HCT116 (cell line): ENCODE measurements at places on chromosomes 7 and 10.

- DNase-seq, result no peak
These were observed 268.0 kb upstream of the ZMIZ1 start for GRCh38 chr10:78800535-78801320.

GRCh38 chr7:105744258-105744657, 132.1 kb downstream of the ATXN7L1 start:
- no peak for DNase-seq

DNA sequence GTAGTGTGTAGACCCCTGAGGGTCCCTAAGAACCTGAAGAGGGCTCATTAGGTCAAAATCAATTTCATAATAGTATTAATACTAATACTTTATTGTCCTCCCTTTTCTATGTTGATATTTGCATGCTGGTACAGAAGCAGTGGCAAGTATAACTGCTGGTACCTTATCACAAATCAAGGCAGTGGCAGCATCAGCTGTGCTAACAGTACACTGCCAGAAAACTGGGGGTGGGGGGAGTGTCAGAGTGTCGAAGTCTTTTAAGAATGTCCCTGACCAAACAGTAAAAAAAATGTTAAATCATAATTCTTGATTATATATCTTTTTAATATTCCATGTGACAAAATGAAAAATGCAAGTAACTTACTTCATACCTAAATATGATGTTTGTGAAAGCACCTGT, 716.9 kb downstream of the MAGI2 start:
- no peak for DNase-seq

GRCh38 chr10:76428551-76429367, 997.3 kb downstream of the LRMDA start:
- no peak for DNase-seq

- no peak for DNase-seq
These were observed 206.2 kb downstream of the TMEM178B start for GRCh38 chr7:141280100-141280499.

DNA sequence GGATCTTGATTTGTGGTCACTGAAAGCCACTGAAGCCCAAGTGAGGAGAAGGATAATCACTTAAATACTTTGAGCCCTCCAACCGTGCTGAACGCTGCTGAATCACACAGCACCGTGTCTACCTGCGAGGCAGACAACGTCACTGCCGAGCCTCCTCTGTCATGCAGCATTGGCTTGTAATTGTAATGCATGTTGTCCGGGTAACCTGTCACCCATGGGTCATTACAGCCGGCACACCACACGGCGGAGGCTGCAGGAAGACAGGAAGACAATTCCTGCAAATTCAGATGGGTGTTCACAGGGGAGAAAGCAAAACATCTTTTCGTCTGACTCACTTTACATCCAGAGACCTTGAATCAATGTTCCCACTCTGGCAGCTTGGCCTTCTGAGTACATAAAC, 546.1 kb upstream of the FOXK1 start:
- no peak for DNase-seq

- no peak for DNase-seq
These were observed 70.5 kb downstream of the ZMIZ1 start for GRCh38 chr10:79139124-79139835.

GRCh38 chr7:74441801-74442200, 11.9 kb upstream of the GTF2IRD1 start:
- no peak for DNase-seq

- no peak for DNase-seq
These were observed 32.5 kb downstream of the SRRM3 start for GRCh38 chr7:76234282-76234584.

GRCh38 chr10:115092258-115092554, 959 bp upstream of the ATRNL1 start:
- no peak for DNase-seq

DNA sequence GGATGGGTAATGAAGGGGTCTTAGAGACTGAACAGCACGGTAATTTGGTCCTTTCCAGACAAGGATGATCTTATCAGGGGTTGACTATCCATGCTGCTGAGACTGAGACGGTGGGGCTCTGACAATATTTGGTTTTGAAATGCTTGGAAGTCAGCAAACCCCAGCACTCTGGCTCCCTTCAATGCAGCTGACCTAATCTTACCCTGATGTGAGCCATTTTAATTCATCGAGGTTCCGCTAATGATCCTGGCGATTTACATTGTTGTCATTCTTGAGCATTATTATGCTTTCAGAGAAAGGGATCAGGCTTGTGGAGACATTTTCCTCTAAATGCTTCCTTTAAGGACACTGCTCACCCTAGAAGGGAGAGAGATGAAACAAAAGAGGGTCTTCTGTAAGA, 114.6 kb upstream of the BMPER start:
- no peak for DNase-seq

DNA sequence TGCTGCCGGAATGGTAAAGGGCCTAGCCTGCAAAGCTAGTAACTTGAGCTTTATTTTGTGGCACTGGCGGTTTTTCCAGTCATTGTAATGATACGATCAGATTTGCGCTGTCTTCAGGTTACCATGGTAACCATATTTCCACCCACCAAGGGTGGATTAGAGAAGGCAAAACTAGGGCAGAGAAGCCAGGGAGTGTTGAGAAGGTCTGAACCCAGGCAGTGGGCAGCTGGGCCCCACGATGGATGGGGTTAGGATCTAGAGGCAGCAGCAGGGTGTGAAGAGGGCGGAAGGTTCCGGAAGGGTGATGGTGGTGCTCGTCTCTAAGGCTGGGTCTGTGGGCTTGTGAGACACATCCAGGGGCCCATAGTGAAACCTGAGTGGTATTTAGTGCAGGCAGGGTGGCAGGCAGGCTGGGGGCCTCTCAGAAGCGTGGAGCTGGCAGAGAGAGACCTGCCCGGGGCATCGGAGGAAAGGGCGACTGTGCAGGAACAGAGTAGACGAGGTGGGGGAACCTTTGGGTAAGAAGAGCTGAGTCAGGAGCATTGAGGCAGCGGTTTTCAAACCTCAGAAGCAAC, 87.9 kb upstream of the GTF2I start:
- DNase-seq, result no peak

DNA sequence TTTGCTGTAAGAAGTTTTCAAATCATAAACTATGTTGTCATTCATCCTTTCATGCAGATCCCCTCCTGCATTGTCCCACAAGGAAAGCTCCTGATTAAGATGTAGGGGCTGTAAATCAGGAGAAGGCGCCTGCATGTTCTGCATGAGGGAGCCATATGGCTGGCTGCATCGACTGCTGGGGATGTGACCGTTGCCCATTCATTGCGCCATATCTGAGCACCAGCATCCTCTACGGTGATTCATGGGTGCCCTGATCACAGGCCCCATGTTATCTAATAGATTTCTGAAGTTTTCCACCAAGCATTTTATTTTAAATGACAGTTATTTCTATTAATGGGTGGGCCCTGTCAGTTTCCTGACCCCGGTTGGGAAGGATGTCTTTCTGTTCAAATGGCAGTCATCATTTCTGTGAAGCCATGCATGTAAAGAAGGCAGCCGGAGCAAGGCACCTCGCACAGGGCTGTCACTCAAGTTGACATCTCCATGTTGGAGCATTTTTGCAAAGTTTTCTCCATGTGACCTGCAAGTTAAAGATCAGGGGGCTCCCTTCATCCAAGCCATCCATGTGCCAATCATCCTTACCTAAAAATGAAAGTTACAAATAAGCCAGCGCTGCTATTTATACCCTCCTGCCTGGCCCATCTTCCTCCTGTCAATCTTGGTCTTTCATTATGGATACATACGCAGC, 128.8 kb downstream of the TEX36 start:
- DNase-seq, result no peak

DNA sequence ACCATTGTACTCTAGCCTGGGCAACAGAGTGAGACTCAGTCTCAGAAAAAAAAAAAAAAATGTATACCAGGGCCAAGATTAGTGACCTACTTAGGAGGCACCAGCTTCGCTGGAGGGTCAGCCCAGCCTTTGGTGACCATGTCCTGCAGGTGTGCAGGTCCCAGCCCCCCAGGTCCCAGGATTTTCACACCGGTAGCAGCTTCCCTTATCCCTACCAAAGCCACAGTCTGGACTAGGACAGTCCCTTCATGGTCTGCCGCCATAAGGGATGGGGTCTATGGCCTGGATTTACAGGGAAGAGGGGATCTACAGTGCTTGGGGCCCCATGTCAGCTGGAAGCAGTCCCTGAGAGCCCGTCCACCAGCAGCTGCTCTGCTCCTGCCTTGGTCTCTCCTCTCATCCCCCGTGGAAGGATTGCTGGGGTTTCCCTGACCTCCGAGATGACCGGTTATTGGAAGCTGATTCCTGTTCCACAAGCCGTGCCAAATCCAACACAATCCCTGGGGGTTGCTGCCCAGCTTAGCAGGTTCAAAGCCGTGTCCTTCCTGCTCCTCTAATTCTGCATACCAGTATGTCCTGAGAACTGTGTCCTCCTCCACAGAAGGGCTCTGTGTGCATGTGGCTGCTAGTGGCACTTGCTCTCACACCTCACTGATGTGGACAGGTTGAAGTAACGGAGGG, 11.0 kb upstream of the NDUFB2 start:
- DNase-seq, result no peak

DNA sequence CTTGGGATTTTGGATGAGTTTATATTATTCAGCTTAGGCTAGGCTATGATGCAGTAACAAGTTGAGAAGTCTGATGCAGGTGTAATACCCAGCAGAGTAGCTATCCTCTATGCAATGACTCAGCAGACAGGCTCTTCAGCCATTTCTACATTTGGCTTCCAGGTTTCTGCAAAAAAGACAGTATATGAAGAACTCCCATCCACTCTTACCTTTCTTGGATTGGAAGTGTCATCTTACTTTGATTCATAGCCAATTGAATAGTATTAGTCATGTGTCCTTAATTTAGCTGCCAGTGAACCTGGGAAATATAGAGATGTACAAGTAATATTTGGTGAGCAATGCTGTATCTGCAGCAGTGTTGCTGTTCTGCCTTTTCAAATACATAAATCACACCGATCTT, 127.8 kb upstream of the NPSR1 start:
- no peak for DNase-seq

DNA sequence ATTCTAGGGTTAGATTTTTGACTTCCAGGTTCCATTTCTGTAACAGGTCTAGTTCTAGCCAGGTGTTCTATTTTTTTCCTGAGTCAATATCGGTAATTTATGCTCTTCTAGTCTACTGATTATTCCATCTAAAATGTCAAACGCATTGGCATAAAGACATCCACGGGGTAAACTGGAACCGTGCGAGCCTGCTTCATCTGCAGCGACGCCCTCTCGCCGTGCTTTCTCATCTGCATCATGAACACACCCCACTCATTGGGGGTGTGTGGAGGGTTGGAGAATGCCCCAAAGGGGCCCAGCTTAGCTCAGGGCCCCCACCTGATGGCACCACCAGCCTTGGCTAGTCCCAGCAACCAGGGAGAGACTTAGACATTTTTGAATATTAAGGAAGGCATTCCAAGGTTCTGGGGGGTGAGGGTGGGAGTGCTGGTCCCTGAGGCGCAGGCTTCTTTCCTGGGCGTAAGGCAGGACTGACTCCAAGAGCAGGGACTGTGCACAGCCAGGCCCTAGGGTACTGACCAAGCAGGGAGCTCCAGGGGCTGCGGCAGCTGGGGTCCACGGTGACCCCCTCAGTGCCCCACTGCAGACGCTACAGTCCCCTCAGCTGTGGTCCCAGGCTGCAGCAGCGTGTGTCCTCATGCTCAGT, 12.9 kb upstream of the CRYGN start:
- no peak for DNase-seq

DNA sequence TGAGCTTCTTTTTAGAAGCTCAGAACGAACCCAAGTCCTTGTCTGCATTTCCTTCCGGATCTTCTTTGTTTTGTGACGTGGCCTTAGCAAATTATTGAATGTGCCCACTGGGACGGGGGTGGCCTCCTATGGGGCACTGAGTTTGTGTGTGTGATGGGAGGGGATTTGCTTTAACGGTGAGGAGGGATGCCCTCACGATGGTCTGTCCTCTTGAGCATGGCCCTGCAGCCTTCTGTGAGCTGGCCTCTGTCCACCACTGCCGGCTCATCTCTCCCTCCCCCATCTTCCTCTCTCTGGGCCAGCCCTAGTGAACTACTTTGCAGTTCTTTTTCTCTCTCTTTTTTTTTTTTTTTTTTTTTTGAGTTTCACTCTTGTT, 62.9 kb upstream of the MKRN1 start:
- DNase-seq, result no peak

GRCh38 chr10:18753312-18753895, 94.2 kb downstream of the ARL5B start:
- no peak for DNase-seq

DNA sequence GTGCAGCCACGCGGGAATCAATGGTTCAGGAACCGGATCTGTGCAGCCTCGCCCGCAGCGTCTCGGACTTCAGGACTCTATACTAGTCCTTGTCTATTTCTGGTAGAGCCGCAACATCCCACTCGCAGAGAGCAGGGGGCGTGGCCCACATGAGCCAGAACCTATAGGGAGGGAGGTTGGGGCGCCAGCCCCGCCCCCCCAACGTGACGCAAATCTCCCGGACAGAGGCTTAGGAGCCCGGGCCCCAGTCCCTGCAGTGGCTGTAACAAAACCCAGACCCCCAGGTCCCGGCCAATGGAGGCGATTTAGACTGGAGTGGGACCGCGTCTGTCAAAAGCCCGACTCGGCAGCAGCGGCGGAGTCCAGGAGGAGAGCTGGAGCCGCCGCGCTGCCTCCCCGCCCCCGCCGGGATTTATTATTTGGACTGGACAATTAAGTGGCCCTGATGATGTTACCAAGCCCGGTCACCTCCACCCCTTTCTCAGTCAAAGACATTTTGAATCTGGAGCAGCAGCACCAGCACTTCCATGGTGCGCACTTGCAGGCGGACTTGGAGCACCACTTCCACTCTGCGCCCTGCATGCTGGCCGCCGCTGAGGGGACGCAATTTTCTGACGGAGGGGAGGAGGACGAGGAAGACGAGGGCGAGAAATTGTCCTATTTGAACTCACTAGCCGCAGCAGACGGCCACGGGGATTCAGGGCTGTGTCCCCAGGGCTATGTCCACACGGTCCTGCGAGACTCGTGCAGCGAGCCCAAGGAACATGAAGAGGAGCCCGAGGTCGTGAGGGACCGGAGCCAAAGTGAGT, at the start of gene NKX2-3:
Gene NKX2-3, plus strand, starts transcription at position 256 of the 809 bp plus-strand sequence. Its CDS starts 190 bp downstream, at position 446.
- DNase-seq, result no peak

DNA sequence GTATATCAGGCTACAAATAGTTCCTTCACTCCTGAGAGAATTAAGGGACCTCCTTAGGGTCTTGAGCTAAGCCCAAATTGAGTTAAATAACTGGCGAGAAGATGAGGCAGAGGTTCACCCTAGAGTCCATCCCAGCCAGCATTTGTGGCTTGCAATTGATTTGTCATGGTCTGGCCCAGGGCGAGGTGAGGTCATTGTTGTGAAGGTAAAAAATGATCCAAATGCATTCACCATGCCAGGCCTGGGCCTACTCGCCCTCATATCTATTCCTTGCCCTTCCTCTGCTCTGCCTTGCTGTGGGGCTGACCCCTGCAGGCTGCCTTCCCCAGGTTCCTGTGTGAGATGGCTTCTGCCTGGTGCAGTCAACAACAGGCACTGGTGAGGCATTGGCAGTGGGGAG, 207.2 kb downstream of the ZNF365 start:
- DNase-seq, result no peak

- DNase-seq, result no peak
These were observed 407.7 kb downstream of the PARD3 start for GRCh38 chr10:34407324-34407805.

- DNase-seq, result no peak
These were observed 26.9 kb upstream of the SCIN start for GRCh38 chr7:12543586-12543985.
